Renal pelvis (tissue), 12 donors: ENCODE measurements at places on chromosomes 11 and 22. TPM values are rescaled to one million over a fixed set of nuclear protein-coding genes. Genes with fewer than 3 reads are reported as not detected.

- no peak for DNase-seq
These were observed 5.9 kb upstream of the SYCE3 start for GRCh38 chr22:50568626-50569025.

The OR52N4 gene
- polyA plus RNA-seq = not detected

The LRRC56 gene
- 5.4 TPM for polyA plus RNA-seq

DNA sequence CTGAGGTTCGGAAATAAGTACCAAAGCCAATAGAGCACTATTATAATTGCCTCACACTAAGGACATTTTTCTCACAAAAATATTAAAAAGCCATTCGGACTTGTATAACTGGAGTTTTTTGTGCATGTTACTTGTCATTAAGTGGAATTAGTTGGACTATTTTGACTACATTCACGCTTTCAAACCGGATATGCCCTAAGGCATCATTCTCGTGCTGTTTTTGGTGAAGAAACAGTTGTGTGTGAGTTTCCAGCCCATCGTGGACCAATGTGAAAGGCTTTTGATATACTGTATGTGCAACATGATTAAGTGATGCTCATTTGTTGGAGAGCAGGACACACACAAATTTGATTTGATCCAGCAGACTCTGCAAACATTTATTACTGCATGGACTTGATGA, 192.8 kb downstream of the PGR start:
- no peak for DNase-seq

The MS4A12 gene
- polyA plus RNA-seq = not detected

DNA sequence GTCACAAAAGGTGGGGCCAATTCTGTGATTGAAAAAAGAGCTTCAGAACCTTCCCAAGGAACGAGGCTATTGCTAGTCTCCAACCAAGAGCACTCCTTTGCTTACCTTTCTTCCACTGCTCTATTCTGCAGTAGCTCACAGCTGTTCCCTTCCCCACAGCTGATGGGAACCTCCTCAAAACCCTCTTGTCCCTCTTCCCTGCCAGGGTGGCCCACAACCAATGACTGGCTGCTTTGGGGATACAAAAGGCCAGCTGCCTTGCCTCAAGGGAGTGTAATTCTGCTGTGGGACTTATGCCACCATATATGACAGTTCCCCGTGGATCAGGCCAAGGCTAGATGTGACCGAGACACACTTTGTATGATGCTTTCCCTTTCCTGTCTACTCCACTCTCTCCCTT, 15.0 kb downstream of the KCNE3 start:
- no peak for DNase-seq

The HBG1 gene
- 482 TPM for polyA plus RNA-seq

The BRSK2 gene
- 0.98 TPM for polyA plus RNA-seq

DNA sequence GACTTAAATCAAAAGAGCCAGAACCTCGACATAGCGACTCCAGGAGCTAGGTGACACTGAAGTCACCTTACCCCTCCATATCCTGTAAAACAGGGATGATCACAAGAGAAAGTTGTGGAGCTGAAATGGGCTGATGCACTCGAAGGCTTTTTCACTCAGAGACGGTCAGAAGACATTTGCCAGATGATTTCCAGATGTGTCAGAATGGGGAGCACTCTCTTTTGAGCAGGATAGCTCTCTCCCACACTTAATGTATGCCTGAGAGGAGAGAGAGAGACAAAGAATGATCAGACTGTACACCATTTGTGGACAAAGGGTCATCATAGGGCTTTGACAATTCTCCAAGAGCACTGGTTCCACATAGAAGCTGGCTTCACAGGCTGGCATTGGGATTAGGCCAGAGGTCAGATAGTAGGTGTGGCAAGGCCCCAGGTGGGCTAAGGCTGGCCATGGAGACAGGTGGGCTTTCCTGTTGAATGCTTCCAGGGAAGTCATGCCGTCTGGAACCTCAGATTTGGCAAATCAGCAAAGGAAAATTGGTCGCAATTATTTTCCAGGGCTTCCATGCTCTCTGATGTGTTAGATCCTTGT, 42.3 kb upstream of the ETS1 start:
- no peak for DNase-seq

The OR52K2 gene
- polyA plus RNA-seq = not detected

The BDNF gene
- polyA plus RNA-seq = 1.7 TPM

DNA sequence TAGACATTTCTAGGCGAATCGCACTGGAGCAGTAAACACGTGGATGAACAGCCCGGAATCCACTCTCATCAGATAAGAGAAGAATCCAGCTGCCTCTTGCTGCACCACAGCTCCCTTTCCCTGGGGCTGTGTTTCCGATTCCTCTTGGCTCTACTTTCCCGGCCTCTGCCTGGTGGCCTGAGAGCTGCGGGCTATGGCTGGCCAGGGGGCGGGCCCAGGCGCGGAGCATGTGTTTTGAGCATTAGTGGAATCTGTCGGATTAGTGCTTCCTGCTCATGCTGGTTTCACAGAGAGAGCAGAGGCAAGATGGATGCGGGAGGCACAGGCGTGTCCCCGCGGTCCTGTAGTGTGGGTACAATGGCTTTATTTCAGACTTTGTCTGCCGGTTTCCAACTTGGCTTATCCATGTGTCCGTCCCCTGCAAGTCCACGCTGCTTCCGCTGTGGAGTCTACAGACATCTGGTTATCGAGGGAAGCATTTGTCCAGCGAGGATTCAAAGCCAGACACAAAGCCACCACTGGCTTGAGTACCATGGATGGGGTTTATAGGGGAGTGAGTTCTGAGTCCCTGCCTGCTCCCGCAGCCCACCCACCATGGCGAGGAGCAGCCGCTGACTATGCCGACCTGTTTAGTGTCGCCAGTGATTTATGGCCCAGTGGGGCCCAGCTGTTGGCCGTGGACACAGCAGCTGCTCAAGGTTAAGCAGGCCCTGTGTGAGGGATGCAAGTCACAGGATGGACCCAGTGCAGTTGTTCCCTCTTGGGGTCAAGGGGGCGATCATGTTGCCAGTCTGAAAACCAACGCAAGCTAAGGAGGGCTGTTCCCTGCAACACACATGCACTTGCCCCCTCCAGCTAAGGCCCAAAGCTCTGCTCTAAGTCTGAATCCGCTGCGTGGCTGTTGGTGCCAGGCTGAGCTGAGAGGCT, 43.3 kb upstream of the EP300 start:
- peak; percentile 81 for DNase-seq

- no peak for DNase-seq
These were observed 18.8 kb upstream of the MMP20 start for GRCh38 chr11:102643941-102644340.

- no peak for DNase-seq
These were observed 18.8 kb downstream of the APOL4 start for GRCh38 chr22:36182857-36183256.

The CPT1B gene
- polyA plus RNA-seq = 16.8 TPM

The FBXO7 gene
- 110 TPM for polyA plus RNA-seq

DNA sequence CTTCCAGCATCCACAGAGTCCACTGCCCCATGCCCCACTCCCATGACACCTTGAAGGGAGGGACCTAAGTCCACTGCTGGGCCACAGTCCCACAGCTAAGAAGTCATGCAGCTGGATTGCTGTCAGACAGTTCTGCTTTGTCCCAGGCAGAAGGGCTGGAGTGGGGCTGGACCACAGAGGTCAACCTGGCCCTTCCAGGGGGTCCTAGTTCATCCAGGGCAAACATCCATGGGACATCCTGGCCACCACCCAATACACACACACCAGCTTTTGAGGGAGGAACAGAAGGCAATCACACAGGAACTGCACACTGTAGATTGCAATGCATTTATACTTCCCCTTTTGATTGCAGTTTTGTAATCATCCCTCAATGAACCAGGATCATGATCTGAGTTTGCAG, 11.3 kb upstream of the APOL4 start:
- DNase-seq = no peak

- DNase-seq = no peak
These were observed 9.9 kb upstream of the AIFM3 start for GRCh38 chr22:20957102-20957682.

GRCh38 chr22:29617922-29618629, 14.6 kb downstream of the NF2 start:
- DNase-seq = peak; percentile 79

The LRRC10B gene
- 1.2 TPM for polyA plus RNA-seq

DNA sequence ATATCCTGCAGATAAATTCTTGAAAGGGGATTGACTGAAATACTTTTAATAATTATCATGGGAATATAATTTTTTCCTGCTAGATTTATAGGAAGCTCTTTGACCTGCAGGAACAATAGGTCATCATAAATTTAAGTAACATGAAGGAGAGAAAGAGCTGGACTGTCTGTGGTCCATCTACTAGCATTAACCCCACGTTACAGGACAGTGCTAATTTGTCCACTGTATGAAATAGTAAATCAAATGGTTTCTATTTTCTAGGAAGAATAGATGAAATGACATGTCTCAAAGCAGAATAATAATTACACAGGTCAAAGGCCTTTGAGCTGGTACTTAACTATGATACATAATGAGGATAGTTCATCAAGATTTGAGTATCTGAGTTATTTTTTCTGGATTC, 825.4 kb upstream of the CNTN5 start:
- DNase-seq = no peak

GRCh38 chr11:69774354-69775162, 583 bp downstream of the FGF4 start:
- DNase-seq = no peak

DNA sequence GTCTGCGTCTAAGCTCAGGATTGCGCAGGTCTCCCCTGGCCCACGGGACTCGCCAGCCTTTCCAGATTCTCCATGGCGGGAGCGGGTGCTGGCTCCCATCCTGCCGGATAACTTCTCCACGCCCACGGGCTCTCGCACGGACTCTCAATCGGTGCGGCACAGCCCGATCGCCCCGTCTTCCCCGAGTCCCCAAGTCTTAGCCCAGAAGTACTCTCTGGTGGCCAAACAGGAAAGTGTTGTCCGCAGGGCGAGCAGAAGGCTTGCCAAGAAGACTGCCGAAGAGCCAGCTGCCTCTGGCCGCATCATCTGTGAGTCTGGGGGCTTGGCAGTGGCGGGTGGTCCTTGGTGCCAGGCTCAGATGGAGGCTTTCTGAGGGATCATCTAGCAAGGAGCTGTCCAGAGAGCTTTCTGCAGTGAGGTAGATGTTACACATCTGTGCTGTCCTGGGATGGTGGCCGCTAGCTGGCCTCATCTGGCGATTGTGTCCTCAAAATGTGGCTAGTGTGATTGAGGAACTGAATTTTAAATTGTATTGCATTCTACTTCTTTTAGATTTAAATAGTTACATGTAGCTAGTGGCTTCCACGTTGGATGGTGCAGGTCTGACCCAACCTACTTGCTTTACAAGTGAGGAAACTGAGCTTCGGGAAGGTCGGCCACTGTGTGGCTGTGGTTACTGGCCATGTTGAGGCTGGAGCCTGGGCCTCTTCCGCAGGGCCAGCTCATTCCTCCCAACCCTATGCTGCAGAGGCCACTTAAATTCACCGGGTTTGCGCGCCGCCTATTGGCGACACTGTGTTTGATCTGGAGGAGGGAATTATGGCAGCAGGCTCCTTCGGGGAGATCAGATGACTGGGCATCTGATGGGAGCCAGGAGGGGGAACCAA, 6.7 kb downstream of the INCENP start:
- DNase-seq = no peak

DNA sequence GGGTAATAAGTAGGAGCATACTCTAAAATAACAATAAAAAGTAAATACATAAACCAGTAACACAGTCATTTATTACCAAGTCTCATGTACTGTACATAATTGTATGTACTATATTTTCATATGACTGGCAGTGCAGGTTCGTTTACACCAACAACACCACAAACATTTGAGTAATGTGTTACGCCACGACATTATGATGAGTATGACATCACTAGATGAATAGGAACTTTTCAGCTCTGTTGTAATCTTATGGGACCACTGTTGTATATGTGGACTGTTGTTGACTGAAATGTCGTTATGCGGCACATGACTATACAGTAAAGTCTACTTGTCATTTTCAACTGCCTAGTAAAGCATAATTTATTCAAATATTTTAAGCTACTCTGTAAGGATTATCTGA, 18.6 kb downstream of the KIF18A start:
- no peak for DNase-seq

The AQP11 gene
- polyA plus RNA-seq = 5.3 TPM

The CHEK2 gene
- 17.5 TPM for polyA plus RNA-seq

- no peak for DNase-seq
These were observed 86.5 kb downstream of the IGLL5 start for GRCh38 chr22:22974156-22974555.

DNA sequence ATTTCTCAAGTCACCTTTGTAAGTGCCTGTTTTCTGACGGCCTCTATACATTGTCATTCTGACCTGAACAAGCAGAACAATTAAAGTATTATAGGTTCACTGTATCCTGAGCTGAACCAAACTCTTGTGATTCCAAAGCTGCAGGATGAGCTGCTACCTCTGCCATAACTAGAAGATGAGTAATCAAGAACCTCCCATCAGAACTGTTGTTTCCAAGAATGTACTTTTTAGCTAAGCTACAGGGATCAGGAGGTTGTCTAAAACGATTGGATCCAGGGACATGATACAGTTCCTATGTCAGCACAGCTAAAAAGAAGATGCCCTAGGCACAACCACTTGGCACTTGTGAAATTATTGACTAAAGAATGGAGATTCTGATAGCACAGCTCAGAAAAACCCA, 288.4 kb upstream of the CCDC90B start:
- no peak for DNase-seq

GRCh38 chr22:33022231-33022630, 36.0 kb downstream of the SYN3 start:
- DNase-seq = no peak

The APOBEC3H gene
- not detected for polyA plus RNA-seq

DNA sequence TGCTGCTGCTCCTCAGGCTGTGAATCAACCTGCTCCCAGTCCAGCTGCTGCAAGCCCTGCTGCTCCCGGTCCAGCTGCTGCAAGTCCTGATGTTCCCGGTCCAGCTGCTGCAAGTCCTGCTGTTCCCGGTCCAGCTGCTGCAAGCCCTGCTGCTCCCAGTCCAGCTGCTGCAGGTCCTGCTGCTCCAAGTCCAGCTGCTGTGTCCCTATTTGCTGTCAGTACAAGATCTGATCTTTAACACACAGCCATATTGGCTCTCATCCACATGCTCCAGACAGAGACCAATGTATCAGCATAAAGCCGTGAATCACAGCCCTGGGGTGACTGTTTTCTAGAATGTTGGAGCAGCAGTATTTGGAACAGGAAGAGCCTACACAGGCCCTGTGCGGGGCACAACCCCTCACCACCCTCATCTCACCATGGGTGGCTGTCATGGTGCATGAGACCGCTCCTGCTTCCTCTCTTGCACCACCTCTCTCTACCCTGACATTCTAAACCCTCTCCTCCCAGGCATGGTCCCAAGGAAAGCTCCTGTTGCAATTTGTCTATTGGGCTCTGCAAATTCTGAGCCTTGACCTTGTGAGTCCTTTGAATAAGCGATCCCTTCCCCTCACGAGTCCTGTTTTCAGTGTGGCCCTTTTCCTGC, 3.5 kb downstream of the KRTAP5-10 start:
- peak; percentile 29 for DNase-seq
